Activated CD4-positive, alpha-beta T cell treated with anti-CD3 and anti-CD28 coated beads, Interleukin-2, amount 10 ng/mL, durations not matched to agents 7 days and 5 days (primary cell): ENCODE measurements at places on chromosomes 7 and 10. TPM values are rescaled to one million over a fixed set of nuclear protein-coding genes. Genes with fewer than 3 reads are reported as not detected.
A peak's percentile ranks its signal among the peaks of the same experiment; 100 is the strongest.

DNA sequence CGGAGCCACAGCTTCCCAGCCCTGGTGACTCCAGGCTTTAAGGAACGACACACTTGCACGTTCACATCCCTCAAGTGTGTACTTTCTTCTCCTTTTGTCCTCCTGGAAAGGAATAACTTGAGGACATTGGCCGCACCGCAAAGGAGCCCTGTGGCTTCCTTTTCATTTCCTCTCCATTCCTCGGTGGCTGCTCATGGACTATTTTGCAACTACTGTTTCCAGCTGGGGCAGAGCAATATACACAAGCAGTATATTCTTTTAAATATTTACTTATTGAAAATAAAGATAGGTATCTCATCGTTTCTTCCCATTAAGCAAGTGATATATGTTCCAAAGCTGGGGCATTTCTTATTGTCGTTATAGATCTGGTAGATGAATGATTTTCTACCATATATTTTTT lies 97.2 kb upstream of the LYZL1 start:
- no peaks in the 10 kb centered on the region for H3K27me3 ChIP-seq
- H3K4me1 ChIP-seq: no peaks in the 10 kb centered on the region
- H3K27ac ChIP-seq: no peak overlapping the region
- H3K36me3 ChIP-seq: no peaks in the 10 kb centered on the region
- DNase-seq: no peak

DNA sequence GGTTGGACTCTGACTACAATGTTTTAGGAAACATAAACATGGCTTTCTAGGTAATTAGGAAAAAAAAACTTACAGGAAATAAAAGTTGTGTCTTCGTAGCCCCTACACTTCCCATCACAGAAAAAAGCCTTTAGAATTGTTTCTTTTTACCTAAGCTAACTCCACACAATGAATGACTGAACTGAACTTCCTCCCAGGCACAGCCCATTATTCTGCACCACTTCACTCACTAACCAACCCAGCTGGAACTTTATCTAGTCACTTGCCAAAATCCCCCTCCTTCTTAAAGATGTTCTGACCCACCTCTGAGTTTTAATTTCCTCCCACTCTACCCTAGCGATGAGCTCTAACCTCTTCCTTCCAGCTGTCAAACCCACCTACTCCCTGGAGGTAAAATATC lies 91.7 kb upstream of the MEOX2 start:
- H3K27ac ChIP-seq: no peak overlapping the region
- H3K4me3 ChIP-seq: no peak overlapping the region
- H3K27me3 ChIP-seq: no peaks in the 10 kb centered on the region
- no peak for DNase-seq

DNA sequence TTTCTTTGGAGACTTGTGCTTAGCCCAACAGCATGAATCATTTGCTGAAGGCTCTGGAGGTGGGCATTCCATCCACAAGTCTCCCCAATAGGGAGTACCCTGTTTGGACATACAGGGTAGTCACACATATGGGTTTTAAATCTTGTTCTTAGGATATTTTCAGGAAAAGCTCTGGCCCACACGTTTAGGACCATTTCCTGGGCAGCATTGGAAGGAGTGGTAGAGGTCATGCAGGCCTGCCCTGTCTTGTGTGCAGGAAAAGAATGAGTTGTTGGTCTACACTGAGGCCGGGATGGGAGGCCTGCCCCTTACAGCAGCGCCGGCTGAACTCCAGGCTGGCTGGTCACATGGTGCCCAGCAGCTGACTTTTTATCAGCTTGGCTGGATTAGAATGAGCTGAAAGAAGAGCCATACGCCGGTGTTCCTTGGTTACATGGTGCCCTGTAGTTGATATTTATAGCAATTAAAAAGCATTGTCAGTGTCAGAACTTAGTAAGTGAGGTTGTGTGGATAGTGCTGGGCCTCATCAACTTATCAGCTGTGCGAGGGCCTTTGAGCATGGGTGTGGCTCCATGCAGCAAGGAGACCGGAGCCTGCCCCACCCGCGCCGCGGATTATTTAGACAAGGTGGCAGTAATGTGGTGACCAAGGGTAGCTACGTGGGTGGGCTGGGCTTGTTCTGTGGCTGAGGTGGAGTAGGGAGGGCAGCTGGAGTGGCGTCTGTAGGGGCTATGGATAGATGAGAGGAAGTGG lies 28.6 kb downstream of the OGDH start:
- peak overlapping the region; percentile 99 for H3K27ac ChIP-seq
- H3K36me3 ChIP-seq: peaks cover 78% of the 10 kb centered on the region
- H3K4me1 ChIP-seq: peaks cover 98% of the 10 kb centered on the region
- no peak overlapping the region for H3K4me3 ChIP-seq

GRCh38 chr7:79055722-79056415 lies 397.6 kb downstream of the MAGI2 start:
- H3K4me3 ChIP-seq: no peak overlapping the region
- H3K27me3 ChIP-seq: no peaks in the 10 kb centered on the region
- H3K36me3 ChIP-seq: no peaks in the 10 kb centered on the region
- H3K4me1 ChIP-seq: no peaks in the 10 kb centered on the region

- H3K27ac ChIP-seq: no peak overlapping the region
- no peaks in the 10 kb centered on the region for H3K36me3 ChIP-seq
- DNase-seq: no peak
- peaks cover 10% of the 10 kb centered on the region for H3K27me3 ChIP-seq
Observed at GRCh38 chr7:149367418-149368180, 93.3 kb downstream of the ZNF777 start.

DNA sequence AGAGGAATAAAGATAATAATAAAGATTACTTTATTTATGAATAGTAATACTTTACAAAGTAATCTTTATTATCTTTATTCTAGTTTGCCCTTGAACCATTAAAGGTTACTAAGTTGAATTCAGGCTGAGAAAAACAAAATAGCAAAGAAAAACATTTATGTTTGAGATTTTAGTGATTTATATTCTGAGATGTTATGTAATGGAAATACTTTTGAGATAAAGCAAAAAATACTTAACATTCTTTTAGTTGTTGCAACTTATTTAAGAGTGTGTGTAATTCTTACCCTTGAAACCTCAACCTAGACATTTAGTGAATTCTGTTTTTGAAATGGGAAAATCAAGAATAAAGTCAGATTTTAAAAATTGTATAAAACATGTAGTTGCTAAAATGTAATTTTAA lies 40.0 kb downstream of the MINPP1 start:
- DNase-seq: no peak
- peaks cover 8% of the 10 kb centered on the region for H3K4me1 ChIP-seq
- H3K36me3 ChIP-seq: peaks cover 32% of the 10 kb centered on the region

- H3K27ac ChIP-seq: no peak overlapping the region
- no peak for DNase-seq
- no peaks in the 10 kb centered on the region for H3K4me1 ChIP-seq
Observed at GRCh38 chr7:27942711-27943110, 202.7 kb downstream of the TAX1BP1 start.

DNA sequence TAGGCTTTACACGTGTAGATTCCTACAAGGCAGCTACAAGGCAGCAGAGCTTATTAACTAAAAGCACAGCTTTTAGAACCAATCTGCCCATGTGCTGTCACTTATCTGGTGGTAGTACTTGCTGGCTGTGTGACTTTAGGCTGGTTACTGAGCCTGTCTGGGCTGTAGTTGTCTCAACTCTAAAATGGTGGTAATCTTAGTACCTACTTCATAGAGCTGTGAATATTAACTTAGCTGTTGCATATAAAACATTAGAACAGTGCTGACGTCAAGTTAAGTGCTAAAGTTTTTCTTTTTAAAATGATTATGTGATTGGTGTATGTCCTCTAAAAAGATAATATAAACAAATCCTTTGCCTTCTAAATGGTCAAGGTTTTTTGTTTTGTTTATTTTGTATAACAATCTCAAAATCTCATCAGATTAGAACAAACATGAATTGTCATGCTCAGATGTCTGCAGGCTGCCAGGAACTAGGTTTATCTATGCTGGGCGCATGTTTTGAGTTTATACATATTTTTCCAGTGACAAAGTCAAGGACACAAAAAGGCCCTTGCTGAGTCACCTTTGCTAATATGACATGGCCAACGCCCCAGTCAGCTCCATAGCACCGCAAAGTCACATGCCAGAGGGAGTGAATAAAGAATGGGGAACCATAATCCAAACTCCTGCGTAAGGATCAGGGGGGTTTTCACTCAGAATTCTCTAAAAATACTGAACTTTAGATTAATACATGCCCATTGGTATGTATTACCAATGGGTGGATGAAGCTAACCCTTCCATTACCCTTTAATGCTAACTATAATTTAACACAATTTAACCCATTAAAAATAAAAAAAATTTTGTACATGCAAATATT lies 39.8 kb upstream of the ARL4A start:
- no peaks in the 10 kb centered on the region for H3K36me3 ChIP-seq
- no peaks in the 10 kb centered on the region for H3K4me1 ChIP-seq
- no peak overlapping the region for H3K27ac ChIP-seq
- no peak for DNase-seq
- no peak overlapping the region for H3K4me3 ChIP-seq

DNA sequence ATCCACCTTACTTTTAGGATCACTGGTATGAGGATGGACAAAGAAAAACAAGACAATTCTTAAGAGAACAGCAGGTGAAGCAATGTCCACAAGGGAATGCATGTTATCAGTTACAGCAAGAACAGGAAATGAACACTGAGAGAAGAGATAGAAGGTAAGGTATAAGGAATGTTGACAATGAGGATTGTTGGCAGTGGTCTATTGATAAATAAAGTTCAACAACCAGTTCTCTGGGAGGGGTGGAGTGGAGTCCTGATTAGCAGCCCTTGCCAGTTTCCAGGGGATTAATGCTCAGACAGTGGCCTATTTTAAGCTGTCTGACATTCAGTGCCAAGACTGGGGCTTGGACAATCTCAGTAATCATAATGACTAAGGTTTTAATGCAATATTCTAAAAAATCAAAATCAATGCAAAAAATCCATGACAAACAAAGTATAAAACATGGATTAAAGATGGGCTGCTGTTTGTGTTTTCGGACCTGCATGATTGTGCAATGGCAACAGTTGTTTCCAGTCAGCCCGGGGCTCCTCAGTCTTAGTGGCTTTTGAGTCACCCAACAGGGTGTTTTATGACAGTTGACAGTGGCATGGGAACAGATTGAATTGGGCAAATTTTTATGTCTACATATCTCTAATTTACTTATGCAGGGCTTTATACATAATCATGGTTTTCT lies 13.8 kb upstream of the AKR1B1 start:
- H3K4me1 ChIP-seq: no peaks in the 10 kb centered on the region
- no peak overlapping the region for H3K27ac ChIP-seq

- peaks cover 9% of the 10 kb centered on the region for H3K36me3 ChIP-seq
- H3K27me3 ChIP-seq: peaks cover 2% of the 10 kb centered on the region
Observed at GRCh38 chr10:110229155-110229554, 21.8 kb downstream of the MXI1 start.

DNA sequence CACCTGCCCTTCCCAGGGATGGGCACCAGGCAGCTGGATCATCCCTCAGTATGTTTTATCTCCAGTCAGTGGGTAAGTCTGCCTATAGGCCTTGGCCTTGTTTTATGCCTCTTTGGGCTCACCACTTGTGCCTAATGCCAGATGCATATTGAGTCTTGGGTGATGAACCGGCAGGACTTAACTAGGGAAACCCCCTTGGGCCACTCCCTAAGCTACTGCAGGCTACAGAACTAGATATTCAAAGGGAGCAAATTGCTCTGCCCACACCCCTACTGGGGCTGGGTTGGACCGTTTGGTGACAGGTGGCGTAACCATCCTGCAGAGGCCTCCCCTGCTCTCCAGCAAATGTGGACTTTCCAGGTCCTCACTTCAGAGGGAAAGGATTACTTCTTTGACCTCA lies 115.7 kb upstream of the GDF10 start:
- DNase-seq: peak; percentile 4
- H3K4me1 ChIP-seq: no peaks in the 10 kb centered on the region
- H3K4me3 ChIP-seq: no peak overlapping the region
- no peaks in the 10 kb centered on the region for H3K36me3 ChIP-seq

DNA sequence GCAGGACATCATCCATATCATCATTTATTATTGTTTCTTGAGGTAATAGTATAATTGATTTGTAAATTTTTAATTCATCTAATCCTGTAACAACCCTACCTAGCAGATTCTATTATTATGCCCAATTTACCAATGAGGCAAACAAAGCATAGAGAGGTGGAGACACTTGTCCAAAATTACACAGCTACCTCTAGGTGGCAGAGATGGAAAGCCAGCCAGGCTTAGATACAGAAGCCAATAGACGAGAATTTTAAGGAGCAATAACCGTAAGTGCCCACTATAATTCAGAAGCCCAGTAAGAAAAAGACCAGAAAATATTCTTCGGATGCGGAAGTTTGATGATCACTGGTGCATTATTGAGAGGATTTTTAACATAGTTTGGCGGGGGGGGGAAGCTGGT lies 54.0 kb downstream of the ANK3 start:
- no peaks in the 10 kb centered on the region for H3K27me3 ChIP-seq
- DNase-seq: no peak
- H3K4me3 ChIP-seq: no peak overlapping the region
- H3K27ac ChIP-seq: no peak overlapping the region

- H3K27me3 ChIP-seq: no peaks in the 10 kb centered on the region
- H3K4me3 ChIP-seq: peak overlapping the region; percentile 81
Observed at GRCh38 chr7:102425639-102426267, 7.6 kb upstream of the ORAI2 start.

The CFAP70 gene
- total RNA-seq: 0.57 TPM

The BTBD16 gene
- not detected for total RNA-seq

The TRIM4 gene
- total RNA-seq: 33.3 TPM

The PKD2L1 gene
- not detected for total RNA-seq

The GIMAP8 gene
- 35.9 TPM for total RNA-seq

The DRGX gene
- not detected for total RNA-seq

The FAM25C gene
- not detected for total RNA-seq

The SVIL gene
- 22.6 TPM for total RNA-seq

The VPS37D gene
- total RNA-seq: not detected
